PC-3 (cell line): ENCODE measurements at places on chromosomes 6 and 20. TPM values are rescaled to one million over a fixed set of nuclear protein-coding genes. Genes with fewer than 3 reads are reported as not detected.

The PKIB gene
- total RNA-seq, result 22.4 and 28.0 TPM in 2 replicates

The DLK2 gene
- total RNA-seq, result 1.4 and 4.4 TPM in 2 replicates

GRCh38 chr6:19312241-19312978 lies 524.8 kb upstream of the ID4 start:
- H3K36me3 ChIP-seq, result no peaks in the 10 kb centered on the region
- H3K4me1 ChIP-seq, result no peaks in the 10 kb centered on the region
- H3K27me3 ChIP-seq, result no peaks in the 10 kb centered on the region
- H3K27ac ChIP-seq, result no peak overlapping the region
- no peak overlapping the region for H3K4me3 ChIP-seq

The CGA gene
- not detected in 2 replicates for total RNA-seq

DNA sequence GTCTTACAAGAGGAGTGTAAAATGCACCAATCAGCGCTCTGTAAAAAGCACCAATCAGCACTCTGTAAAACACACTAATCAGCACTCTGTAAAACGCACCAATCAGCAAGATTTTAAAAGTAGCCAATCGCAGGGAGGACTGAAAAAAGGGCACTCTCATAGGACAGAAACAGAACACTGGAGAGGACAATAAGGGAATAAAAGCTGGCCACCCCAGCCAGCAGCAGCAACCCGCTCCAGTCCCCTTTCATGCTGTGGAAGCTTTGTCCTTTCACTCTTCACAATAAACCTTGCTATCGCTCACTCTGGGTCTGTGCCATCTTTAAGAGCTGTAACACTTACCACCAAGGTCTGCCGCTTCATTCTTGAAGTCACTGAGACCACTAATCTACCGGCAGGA lies 1.7 kb upstream of the AIG1 start:
- H3K36me3 ChIP-seq, result no peaks in the 10 kb centered on the region
- H3K4me1 ChIP-seq, result peaks cover 22% of the 10 kb centered on the region
- peak overlapping the region; percentile 89 for H3K27ac ChIP-seq
- H3K4me3 ChIP-seq, result peak overlapping the region; percentile 90

The FILIP1 gene
- not detected in 2 replicates for total RNA-seq

DNA sequence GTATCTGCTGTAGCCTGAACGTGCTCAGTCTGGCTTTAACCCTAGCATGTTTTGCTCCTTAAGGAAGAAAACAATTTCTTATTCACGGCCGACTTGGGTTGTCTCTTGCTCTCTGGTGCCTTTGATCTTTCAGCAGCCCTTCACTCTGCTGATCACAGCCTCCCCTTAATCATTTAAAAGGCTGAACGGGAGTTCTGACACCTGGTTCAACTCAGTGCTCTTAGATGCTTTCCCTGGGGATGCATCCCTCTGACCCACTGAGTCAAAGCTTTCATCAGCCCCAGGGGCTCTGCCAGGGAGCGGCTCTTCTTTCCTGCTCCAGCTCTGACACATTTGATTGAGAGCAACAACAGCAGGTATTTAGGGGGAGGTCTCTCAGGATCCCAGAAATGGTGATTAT lies 79.0 kb upstream of the FYN start:
- no peak for DNase-seq
- H3K27ac ChIP-seq, result no peak overlapping the region
- H3K4me3 ChIP-seq, result no peak overlapping the region
- no peaks in the 10 kb centered on the region for H3K27me3 ChIP-seq
- peaks cover 8% of the 10 kb centered on the region for H3K4me1 ChIP-seq
- no peaks in the 10 kb centered on the region for H3K36me3 ChIP-seq

The DEFB124 gene
- not detected in 2 replicates for total RNA-seq

- H3K27ac ChIP-seq, result no peak overlapping the region
- no peaks in the 10 kb centered on the region for H3K36me3 ChIP-seq
- no peak overlapping the region for H3K4me3 ChIP-seq
- no peak for DNase-seq
Observed at GRCh38 chr6:40856271-40856670, 182.8 kb downstream of the UNC5CL start.

The GDAP1L1 gene
- total RNA-seq, result not detected in 2 replicates

- H3K27ac ChIP-seq, result no peak overlapping the region
- no peak overlapping the region for H3K4me3 ChIP-seq
- H3K27me3 ChIP-seq, result no peaks in the 10 kb centered on the region
- DNase-seq, result no peak
- no peaks in the 10 kb centered on the region for H3K36me3 ChIP-seq
Observed at GRCh38 chr6:167569879-167570278, 245.0 kb downstream of the TTLL2 start.

GRCh38 chr20:62523473-62524203 lies 47.8 kb upstream of the GATA5 start:
- DNase-seq, result peak; percentile 67
- H3K27me3 ChIP-seq, result no peaks in the 10 kb centered on the region; the same call in 1 of the 2 replicates
- H3K27ac ChIP-seq, result no peak overlapping the region
- peak overlapping the region; percentile 18; the same call in 1 of the 2 replicates for H3K4me3 ChIP-seq
- peaks cover 9% of the 10 kb centered on the region for H3K4me1 ChIP-seq

The PTCRA gene
- not detected in 2 replicates for total RNA-seq

DNA sequence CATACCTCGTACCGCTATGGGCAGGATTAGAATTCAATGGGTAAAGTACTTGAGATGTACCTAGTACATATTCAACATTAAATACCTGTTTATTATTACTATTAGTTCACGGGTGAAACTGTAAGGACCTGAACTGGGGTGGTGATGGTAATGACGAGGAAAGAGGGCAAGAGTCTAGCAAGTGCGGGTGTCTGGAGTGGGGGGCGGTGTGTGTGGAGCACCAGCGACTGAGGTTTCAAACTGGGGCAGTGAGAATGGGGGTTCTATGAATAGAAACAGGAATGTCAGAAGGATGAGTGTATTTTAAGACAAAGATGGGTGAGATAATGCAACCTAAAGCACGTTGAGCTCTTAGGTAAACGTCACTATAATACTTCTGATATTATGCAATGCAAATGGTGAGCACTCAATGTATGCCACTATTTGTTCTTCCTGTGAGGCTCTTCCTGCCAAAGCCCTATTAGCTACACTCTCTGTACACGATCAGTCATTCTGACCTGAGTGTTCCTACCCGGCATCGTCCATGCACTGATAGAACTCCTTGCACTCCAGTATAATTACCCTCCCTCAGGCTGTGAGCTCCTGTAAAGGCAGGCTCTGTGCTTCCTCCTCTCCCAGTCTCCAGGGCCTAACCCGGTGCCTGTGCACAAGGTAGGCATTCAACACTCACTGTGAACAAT lies 55.0 kb downstream of the ALDH5A1 start:
- no peak overlapping the region for H3K4me3 ChIP-seq
- H3K27ac ChIP-seq, result no peak overlapping the region
- H3K27me3 ChIP-seq, result no peaks in the 10 kb centered on the region
- DNase-seq, result peak; percentile 7
- H3K4me1 ChIP-seq, result no peaks in the 10 kb centered on the region

The C6orf52 gene
- total RNA-seq, result 0.80 TPM in 1 of 2 replicates, not detected in the other

DNA sequence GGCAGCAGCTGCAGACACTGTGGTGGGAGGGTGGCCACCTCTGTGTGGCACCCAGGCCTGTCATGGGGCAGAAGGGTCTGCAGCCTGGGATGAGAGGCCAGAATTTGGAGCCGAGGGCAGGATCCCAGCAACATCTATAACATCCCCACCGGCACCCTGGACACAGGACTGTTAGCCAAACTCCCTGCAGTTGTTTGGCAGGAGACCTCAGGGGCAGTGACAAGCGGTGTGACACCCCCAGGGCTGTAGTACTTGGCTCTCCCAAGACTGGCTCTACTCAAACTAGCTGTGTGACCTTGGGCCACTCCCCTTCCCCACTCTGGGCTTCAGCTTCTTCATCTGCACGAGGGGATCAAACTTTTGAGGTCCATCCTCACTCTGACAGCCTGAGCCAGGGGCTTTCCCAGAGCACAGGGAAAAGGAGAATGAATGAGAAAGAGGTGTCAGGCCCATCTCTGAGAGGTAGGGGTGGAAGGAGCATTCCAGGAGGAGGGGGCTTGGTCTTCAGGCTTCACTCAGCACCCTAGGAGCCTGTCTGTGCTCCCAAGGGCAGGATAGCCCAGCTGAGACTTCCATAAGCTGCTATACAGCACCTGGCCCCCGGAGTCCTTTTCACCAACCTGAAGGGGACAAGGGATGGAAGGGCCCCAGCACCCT lies 64.0 kb downstream of the MDGA1 start:
- no peak overlapping the region for H3K27ac ChIP-seq
- H3K4me1 ChIP-seq, result peaks cover 27% of the 10 kb centered on the region
- no peak overlapping the region for H3K4me3 ChIP-seq
- H3K27me3 ChIP-seq, result no peaks in the 10 kb centered on the region

DNA sequence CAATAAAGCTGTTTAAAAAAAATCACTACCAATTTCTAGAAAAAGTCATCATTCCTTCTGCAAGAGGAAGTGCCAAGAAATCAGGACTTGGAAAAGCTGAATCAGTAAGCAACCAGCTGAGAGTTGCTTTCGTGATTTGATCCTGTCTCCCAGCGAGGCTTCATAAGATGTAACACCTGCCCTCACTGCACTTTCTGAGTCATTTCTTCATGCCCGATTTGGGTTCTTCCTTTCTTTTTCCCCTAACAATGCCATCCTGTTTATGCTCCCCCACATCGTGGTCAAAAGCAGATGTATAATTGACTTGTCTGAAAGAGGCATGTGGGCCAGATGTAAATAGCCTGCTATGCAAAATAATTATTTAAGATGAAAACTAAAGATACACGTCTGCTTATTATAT lies 52.1 kb downstream of the RIPOR2 start:
- H3K27ac ChIP-seq, result peak overlapping the region; percentile 53
- H3K27me3 ChIP-seq, result no peaks in the 10 kb centered on the region
- H3K4me1 ChIP-seq, result peaks cover 39% of the 10 kb centered on the region
- peak; percentile 73 for DNase-seq

DNA sequence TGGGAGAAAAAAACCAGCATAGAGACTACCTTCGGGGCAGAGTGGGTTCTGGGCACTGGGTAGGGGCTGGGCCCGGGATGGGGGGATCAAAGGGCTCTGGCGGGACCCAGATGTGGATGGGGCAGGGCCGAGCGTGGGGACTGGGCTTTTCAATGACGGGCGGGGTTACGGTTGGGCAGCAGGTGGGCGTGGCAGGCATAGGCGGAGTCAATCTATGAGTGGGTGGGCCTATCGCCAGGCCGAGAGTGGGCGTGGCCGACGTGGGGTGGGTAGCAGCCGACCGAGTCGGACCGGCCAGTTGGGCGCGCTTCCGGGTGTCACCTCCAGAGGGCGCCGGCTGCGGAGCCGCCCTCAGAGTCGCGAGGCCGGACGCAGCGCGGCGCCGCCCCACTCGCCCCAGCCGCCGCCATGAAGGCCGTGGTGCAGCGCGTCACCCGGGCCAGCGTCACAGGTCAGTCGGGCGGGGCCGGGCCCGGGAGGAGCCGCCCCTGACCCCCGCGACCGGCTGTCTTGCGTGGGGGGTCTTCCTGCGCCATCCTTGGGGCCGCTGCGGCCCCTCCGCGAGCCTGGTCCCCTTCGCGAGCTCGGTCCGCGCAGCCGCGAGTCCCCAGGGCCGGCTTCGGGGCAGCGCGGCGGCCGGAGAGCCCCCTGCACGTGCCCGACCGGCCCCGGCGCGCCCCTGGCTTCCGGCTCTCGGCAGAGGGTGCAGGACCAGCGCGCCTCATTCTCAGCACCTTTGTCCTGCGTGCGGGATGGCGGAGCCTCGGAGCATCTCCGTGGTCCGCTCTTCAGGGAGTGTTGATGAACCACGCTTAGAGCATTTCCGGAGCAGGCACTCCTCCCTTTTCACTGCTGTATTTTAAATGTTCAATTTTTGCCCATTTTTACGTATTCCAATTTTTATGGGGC lies at the start of gene DTD1:
DTD1 (plus strand) TSS at position 390 of the 909 bp plus-strand sequence; CDS start at position 409, 19 bp downstream.
- H3K27me3 ChIP-seq, result no peaks in the 10 kb centered on the region
- peaks cover 14% of the 10 kb centered on the region; the same call in 1 of the 2 replicates for H3K4me1 ChIP-seq
- peak within 1 kb of the TSS; percentile 75 for H3K4me3 ChIP-seq

DNA sequence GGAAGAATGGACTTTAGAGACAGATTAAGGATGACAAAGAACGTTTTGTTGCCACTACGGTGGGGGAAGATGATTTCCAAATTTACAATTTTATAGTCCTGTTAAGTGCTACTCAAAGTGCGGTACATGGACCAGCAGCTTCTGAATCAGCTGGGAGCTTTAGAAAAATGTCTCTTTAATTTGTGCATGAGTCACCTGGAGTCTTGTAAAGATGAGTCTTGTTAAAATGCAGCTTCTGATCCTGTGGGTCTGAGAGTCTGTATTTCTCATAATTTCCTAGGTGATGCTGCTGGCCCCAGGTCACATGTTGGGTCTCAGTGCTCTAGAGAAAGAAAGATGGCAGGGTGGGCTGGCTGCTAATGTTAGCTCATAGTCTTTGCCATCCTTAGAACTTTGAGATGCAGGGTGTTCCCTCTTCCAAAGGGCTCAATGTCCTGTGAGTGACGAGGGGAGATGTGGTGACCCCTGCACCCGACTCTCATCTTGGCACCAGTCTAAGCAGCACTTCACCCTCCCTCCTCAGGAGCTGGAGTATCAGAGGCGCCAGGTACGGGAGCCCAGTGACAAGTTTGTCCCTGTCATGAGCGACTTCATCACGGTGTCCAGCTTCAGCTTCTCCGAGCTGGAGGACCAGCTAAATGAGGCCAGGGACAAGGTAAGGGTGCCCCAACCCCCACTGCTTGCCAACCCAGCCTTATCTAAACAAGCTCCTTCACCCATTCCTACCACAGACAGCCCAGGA lies 34.5 kb downstream of the MOCS1 start:
- DNase-seq, result peak; percentile 15
- no peak overlapping the region for H3K4me3 ChIP-seq
- H3K4me1 ChIP-seq, result no peaks in the 10 kb centered on the region
- H3K36me3 ChIP-seq, result no peaks in the 10 kb centered on the region

GRCh38 chr20:13928901-13929300 lies 61.5 kb downstream of the SEL1L2 start:
- no peak for DNase-seq
- peaks cover 20% of the 10 kb centered on the region for H3K4me1 ChIP-seq
- H3K36me3 ChIP-seq, result no peaks in the 10 kb centered on the region
- H3K27me3 ChIP-seq, result no peaks in the 10 kb centered on the region
- no peak overlapping the region for H3K4me3 ChIP-seq
- H3K27ac ChIP-seq, result no peak overlapping the region

GRCh38 chr20:58113716-58114115 lies 114.7 kb downstream of the ANKRD60 start:
- peaks cover 41% of the 10 kb centered on the region for H3K4me1 ChIP-seq
- H3K36me3 ChIP-seq, result no peaks in the 10 kb centered on the region
- H3K27me3 ChIP-seq, result no peaks in the 10 kb centered on the region
- H3K27ac ChIP-seq, result no peak overlapping the region
